ENCODE measurements at places on chromosomes 16 and 17.

GRCh38 chr16:5078626-5079025 lies 7.0 kb downstream of the ALG1 start:
- DNase-seq = no peak

DNA sequence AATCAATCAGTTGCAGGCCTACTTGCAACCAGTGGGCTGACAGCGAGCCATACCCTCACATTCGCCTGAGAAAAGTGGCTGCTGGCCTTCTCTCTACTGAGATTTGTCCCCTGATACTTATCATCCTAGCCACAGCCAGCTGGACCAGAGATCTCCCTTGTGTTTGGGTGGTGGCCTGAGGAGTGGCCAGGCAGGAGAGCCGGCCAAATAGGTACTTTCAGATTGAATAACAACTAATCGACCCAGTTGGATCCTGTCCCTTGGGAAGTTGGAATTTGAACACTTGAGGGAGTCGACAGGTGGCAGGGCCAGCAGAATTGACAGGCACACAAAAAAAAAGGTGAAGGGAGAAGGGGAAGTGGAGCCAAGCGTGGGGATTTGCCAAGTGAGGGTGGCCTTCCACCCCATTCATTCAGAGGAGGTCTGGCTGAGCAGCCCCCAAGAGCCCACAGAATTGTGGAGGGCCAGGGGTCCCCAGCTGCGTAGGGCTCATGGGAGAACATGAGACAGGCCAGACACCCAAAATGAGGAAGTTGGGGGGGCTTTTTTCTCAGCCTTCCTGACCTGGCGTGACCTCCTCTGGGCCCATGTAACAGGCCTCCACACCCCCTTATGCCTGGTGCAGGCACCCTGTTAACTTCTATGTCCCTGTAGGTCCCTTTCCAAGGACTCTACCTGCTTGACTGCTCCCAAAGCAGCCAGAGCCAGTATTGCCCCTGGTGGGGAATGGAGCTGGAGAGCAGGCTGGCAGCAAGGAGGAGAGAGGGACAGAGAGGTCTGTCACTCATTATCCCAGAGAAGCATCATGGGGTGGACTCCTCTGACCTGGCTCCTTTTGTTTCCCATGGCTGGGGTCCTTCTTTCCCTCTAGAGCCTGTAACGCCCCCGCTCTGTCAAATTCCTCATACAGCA lies 2.9 kb upstream of the RANGRF start:
- DNase-seq = no peak

GRCh38 chr16:68936736-68937631 lies 93.7 kb downstream of the TANGO6 start:
- no peak for DNase-seq

GRCh38 chr16:4010225-4011158 lies 105.8 kb downstream of the ADCY9 start:
- no peak for DNase-seq

DNA sequence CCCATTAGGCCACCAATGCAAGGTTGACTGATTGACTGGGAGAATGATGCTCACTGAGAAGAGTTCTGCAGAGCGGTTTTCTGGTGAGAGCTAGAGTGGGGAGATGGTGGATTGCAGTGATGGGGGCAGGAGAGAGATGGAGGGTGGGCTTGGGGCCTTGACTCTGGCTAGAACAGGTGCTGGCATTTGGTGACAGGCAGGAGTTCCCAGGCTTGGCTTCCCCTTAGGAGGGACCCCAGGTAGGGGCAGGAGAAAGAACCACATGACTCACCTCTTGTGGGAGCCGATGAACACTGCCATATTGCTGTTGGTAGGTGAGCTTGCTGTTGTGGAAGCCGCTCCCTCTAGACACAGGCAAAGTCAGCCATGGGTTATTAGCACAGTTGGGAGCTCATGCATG lies 8.0 kb downstream of the CD300LB start:
- no peak for DNase-seq

DNA sequence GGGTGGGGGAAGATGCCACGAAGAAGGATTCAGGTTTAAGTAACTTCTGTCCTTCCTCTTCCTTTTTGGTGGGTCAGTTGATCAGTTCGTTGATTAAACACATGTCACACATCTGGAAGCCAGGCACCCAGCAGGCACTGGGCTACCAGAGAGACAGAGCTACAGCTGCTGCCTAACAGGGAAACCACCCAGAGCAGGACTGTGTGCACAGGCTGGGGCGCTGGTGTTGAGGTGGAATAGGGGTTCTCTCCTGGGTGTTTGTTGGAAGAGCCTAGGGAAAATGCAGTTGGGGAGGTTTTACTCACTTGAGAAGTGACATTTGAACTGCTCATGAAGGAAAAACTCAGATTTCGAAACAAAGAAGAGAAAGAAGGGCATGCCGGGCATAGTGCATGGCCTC lies 152.4 kb downstream of the IRX5 start:
- DNase-seq = no peak

All from BE2C (cell line).